ENCODE measurements at places on chromosomes 3 and 15. TPM values are rescaled to one million over a fixed set of nuclear protein-coding genes. Genes with fewer than 3 reads are reported as not detected.

CERS3 gene
- polyA plus RNA-seq, result not detected

C3orf33 gene
- 1.4 TPM for polyA plus RNA-seq

ROPN1 gene
- not detected for polyA plus RNA-seq

RBMS3 gene
- 11.9 TPM for polyA plus RNA-seq

DNA sequence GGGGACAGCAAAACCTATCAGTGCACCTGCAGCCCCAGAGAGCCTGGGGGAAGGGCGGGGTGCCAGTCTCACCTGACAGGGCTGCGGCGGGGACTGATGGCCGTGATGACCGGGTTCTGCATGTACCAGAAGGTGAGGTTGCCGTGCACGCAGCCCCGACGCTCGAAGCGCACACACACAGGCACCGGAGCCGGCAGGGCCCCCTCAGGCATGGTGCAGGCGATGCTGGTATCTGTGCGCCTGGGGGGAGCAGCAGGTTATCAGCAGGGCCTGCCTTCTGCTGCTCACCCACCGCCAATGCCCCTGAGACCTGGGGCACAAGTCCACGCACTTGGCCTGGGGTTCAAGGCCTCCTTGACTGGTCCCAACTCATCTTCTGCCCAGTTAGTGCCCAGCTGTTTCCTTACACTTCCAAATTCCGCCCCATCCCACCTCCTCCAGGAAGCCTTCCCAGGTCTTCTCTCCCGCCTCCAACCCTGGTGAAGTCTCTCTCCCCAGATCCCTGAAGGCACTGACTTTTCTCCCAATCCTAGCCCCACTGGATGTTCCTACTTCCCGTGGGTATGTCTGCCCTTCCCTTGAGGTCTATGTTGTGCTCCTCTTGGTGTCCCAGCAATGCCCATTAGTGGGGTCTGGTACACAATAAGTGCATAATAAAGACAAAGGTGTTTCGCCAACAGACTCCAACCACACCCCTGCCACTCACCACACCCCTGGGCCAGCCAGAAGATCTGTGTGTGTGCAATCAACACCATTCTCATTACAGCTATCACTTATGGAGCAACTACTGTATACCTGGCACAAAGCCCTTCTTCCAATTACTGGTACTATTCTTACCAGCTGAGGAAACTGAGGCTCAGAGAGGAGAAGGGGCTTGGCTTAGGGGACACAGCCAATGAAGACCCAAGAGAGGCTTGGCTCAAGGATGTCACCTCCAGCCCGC, 28.9 kb downstream of the H1-8 start:
- no peak for DNase-seq

Data from liver (tissue), 10 donors.